ENCODE measurements at places on chromosomes 5 and 9.

GRCh38 chr5:116763987-116764866 is 189.6 kb upstream of the SEMA6A start:
- peak; percentile 93 for ATAC-seq

DNA sequence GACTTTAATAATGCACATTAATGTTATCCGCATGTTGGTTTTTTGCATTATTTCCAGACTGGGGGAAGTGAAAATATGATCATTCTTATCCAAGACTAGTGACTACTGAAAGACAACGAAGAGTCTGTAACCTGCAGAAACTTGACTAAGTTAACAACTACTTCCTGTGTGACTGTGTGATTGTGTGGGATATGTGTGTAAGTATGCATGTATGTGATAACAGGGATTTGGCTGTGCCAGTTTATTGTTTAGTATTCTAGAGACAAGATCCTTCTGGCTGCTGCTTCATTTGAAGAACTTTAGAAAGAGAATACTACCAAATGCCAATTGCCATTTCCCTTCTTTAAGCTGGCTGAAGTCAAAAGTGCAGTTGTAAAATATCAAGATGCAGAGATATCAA is 375.7 kb upstream of the PRR16 start:
- no peak for ATAC-seq

- peak; percentile 99 for ATAC-seq
Measured at GRCh38 chr5:96247097-96247701, 185.8 kb downstream of the PCSK1 start.

- no peak for ATAC-seq
Measured at GRCh38 chr5:117615226-117615625, 1040.6 kb upstream of the SEMA6A start.

DNA sequence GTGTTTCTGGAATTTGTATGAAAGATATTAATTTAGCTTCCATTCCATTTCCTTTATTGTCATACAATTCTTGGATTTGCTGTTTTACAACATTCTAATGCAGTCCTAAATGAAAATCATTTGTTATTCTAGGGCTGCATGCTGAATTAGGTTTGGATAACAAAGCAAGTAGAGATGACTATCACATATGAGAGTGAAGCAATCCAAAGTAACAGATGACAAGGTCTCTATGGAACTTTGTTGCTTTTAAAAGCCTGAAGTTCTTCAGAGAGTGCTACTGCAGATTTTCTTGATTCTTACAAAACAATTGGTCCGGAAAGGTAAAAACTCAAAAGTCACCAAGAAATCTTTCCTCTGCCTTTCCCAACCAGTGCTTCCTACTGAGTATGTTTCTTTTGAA is 56.9 kb upstream of the VCAN start:
- ATAC-seq: no peak

- no peak for ATAC-seq
Measured at GRCh38 chr5:96995419-96995818, 59.5 kb downstream of the LNPEP start.

DNA sequence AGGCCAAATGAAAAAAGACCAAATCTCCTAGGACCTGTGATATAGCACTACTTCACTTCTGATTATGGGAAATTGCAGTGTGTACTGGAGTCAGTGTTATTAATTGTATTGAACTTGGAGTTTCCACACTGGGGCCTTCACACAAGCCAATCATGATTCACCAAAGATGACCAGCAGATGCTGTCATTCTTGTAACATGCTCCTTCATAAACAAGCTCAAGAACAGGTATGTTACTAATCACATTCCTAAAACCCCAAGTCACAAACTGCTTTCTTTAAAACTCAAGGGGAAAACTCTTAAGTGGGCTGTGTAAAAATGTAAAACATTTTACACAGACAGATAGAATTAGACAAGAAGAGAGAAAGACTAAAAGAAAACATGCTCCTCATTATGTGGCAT is 5.6 kb downstream of the KLHL3 start:
- ATAC-seq: no peak

DNA sequence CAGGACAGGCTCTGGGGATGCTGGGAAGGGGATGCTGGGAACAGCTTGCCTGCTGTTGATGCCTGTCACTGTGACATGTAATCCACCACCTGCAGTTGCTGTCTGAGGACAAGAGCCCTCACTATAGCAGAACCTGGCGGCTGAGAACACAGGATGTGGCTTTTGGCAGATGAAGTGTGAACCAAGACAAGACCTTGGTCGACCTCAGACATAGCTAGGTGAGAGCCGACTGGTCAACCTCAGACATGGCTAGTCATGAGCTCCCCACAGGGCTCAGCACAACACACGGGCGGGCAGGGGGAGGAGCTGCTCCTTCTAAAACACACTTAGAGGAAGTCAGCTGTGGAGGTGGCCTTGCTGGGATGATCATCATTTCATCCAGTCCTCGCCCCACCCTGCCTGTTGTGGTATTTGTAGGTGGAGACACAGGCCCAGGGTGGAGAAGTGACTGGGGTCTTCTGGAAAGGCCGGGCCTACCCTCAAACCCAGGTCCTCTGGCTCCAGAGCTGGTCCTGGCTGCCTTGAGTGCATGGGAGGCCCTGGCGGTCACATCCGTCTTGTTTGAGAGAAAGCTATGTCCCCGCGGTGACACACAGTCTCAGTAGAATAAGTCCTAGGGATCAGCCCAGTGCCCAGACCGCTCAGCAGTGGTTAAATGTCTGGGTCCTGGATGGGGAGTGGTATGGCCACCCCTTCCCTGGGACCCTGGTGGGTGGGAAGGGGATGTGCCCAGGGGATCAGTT is 6.1 kb downstream of the SUSD3 start:
- peak; percentile 72 for ATAC-seq

DNA sequence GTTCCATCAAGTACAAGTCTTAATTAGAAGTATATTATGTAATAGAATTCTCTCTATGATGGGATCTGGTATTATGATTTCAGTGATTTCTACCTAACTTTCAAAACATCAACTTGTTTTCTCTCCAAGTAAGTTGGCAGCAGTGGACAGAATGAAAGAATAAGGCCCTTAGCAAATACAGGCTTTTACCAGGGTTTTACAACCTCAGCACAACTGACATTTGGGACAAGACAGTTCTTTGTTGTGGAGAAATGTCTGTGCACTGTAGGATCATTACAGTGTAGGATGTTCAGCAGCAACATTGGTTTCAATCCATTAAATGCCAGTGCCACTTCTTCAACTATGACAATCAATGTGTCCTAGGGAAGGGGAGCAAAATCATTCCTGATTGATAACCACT is 48.8 kb downstream of the MLANA start:
- no peak for ATAC-seq

DNA sequence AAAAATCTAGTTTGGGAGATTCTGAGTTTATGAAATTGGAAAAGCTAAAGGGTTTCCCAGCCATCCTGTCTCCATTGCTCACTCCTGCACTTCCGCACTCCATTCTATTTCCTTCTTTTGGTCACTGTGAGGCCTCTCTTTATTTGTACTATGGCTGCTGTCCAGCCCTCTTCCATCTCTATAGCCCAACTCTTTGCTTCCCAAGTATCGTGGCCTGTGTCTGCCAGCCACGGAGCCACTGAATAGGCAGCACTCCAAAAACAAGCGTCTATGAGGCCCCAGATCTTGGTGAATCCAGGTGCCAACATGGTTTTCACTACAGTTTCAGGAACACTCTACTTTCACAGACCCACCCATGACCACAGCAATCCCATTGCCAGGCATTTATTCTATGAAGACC is 37.2 kb downstream of the GRAMD2B start:
- no peak for ATAC-seq

DNA sequence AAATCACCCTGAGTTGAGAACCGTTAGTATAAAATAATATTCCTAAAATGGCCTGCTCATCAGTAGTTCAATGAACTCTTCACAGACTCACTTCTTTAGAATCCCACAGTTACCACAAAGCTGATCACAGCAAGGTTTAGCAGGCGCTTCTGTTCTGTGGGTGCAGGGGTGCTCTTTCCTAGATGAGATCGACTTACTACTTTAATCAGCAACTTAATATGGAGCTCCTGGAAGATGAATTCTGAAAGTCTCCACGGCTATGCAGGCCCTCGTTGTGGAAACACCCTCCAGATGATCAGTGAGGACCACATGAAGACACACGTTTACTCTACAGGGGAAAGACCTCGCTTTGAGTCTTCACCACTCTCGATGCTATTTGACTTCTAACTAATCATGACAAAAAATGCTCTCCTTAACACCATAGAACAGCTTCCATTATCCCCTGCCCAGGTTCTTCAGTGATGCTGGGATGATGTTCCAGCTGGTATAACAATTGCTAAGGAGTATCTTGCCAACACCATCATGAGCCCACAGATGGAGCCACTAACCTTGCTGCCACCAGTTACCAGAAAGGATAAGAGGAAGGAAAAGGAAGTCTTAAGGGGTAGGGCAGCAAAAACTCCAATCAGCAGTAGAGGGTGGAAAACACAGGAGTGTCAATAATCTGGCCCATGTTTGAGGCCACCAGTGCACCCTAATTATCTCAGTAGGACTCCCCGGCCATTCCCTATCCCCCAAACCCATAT is 17.9 kb upstream of the GPX8 start:
- ATAC-seq: no peak

DNA sequence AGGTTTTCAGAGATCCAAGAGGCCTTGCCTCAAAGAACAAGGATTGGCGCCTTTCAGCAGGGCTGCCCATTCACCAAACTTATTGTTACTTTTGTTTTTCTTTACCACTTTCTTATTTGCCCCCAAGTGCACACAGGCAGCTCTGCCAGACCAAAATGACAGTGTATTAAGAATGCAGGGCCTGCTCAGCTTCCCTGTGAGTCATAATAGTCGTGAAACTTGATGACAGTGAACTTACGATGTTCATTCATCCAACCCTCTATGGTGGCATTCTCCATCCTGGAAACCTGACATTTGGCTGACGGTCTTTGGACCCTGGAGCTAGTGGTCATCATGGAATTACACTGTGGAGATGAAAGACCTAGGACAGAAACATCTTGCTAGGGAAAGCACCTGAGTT is 44.3 kb downstream of the UBE2QL1 start:
- no peak for ATAC-seq

DNA sequence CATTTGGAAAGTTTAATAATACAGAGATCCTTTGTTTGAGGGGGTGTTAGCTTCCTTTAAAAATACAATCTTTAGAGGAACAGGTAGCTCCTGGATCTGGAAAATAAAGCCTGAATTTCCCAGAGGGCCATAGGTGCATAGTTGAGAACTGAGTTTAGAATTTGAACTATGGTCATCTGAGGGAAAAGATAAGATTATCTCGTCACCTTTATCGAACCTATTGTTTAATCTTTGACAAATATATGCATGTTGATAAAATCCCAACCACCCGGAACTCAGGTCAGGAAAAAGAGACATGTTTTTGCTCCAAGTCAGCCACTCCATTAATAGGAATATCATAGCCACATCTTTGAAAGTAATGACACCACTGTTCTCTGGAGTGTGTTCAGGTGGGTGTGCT is 91.7 kb upstream of the FAM169A start:
- no peak for ATAC-seq

DNA sequence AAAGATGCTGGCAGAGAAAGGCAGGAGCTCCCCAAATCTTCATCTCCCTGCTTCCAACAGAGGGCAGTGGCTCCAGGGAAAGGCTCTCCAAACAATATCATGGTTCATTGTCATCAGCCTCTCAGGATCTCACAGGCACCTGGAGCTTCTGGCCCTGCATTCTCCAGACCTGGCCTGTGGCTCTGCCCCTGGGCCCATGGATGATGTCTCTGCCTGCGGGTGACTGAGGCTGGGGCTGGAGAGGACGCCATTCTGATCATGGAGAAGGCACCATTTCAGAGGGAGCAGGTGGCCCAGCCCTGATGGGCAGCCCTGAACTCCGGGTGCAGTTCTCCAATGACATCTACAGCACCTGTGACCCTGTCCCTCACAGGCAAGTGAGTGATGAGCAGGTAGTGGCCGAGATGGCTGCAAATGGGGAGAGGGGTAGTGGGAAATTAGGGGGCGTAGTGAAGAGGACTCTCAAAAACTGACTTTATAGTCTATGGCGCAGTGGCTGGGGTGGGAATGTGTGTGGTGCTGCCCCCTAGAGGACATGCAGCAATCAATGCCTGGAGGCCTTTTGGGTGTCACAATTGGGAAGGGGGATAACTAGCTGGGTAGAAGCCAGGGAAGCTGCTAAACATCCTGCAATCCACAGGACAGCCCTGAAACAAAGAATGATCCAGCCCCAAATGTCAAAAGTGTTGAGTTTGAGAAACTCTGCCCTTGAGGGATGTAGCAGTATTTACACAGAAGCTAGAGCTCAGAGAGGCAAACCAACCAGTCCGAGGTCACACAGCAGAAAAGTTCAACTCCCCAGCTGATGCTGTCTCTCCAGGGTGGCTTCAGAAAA is 3.2 kb downstream of the SH3PXD2B start:
- ATAC-seq: no peak

- no peak for ATAC-seq
Measured at GRCh38 chr5:96940586-96940985, 4.7 kb downstream of the LNPEP start.

- ATAC-seq: no peak
Measured at GRCh38 chr5:68148096-68148495, 67.5 kb upstream of the PIK3R1 start.

DNA sequence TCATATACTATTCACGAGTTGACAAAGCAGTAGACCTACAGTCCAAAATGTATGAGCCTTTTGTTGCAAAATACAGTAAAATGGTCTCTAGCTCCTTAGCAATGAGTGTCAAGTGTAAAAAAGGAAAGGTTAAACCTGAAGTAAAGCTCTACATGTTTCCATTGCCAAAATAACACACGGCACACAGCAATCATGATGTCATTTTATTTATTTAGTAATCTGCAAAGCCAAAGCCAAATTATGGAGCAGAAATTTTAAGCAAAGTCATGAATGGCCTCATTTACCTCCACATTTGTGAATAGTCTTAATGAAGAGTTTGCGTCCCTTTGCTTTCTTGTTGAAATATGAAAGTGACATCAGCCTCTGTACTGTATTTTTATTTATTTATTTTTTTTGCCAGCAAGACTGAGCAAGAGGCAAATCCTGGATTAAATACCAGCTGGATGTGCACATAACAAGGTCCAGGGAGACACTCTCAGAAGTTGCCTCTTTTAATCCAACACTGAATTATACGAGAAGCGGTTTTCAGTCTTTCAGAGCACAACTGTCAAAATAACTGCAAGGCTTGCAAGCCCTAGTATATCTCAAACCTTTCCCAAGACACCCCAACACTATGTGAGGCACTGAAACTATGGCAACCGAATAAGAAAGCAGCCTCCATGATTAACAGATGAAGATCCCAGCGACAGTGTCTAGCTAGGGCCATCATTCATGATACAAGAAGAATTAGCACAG is 9.7 kb downstream of the SEMA6A start:
- ATAC-seq: no peak

- ATAC-seq: no peak
Measured at GRCh38 chr9:114690308-114690707, 8.3 kb upstream of the TEX48 start.

GRCh38 chr5:157038568-157039187 is 20.2 kb downstream of the HAVCR1 start:
- ATAC-seq: no peak

DNA sequence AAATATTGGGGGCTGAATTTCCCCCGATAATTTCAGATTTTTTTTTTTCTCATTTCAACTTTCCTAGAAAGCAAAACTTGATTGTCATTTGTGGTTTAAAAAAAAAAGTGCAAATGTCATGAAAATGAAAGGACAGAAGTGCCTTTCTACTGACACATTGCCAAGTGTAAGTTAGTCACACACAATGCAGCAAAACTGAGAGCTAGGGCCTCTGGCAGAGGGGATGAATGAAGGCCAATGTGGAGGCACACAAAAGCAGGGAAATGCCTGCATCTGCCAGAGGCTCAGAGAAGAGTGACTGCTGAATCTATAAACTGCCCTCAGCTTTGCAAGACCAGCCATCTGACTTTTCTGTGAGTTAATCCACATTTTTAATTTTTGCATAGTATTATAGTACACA is 6.8 kb upstream of the IFNA5 start:
- no peak for ATAC-seq

Measured in esophagus mucosa (tissue), 1 donor.